Psoas muscle (tissue), 8 donors: ENCODE measurements at places on chromosomes 2 and 18. TPM values are rescaled to one million over a fixed set of nuclear protein-coding genes. Genes with fewer than 3 reads are reported as not detected.

- no peak for DNase-seq
These were observed 279.9 kb upstream of the NCKAP5 start for GRCh38 chr2:133848111-133848649.

- DNase-seq: no peak
These were observed 9.1 kb upstream of the COL3A1 start for GRCh38 chr2:188964976-188965546.

- DNase-seq: peak; percentile 11
These were observed 16.4 kb downstream of the SLC66A2 start for GRCh38 chr18:79935098-79935480.

DNA sequence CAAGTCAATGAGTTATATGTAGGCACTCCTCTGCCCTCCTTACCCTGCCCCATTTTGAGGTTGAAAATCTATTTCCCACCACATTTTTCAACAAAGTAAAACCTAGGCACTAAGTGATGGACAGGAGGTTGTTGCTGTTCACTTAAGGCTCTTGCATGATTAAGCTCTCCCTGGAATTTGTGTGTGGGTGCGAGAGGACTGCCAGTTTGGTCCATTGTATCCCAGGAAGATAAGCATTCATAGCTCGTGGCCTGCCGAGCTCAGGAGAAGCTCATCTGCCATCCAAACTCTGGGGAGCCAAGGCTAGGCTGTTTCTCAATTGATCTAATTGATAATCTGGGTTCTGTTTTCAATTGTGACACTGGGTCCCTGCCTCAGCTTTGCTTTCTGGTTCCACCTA, 4.7 kb upstream of the MAP4K4 start:
- no peak for DNase-seq

GRCh38 chr2:2520401-2520811, 189.3 kb upstream of the MYT1L start:
- no peak for DNase-seq

- no peak for DNase-seq
These were observed 35.8 kb upstream of the GLS start for GRCh38 chr2:190844700-190845401.

GRCh38 chr2:239192975-239193374, 207.8 kb downstream of the HDAC4 start:
- no peak for DNase-seq

GRCh38 chr2:230231251-230231650, 5.7 kb downstream of the SP140 start:
- no peak for DNase-seq

DNA sequence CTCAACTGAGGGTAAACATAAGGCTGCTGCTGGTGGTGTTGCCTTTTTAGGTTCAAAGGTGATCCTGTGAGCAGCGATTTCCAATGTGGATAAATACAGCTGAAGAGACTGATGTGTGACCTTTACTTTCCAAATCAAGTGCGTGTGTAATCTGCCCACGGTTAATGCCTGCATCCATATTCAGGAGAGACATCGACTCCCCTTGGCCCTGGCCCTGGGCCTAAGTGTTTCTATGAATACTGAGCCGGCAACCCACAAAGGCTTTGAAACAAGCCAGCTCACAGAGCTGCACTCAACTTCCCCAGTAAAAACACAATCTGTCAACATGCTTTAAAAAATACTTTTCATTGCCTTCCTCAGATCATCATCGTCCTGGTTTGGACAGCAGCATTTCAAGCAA, 1026.6 kb downstream of the TMEM182 start:
- no peak for DNase-seq

Gene PRLH
- not detected for total RNA-seq
